ENCODE measurements at places on chromosomes 7 and 10.

DNA sequence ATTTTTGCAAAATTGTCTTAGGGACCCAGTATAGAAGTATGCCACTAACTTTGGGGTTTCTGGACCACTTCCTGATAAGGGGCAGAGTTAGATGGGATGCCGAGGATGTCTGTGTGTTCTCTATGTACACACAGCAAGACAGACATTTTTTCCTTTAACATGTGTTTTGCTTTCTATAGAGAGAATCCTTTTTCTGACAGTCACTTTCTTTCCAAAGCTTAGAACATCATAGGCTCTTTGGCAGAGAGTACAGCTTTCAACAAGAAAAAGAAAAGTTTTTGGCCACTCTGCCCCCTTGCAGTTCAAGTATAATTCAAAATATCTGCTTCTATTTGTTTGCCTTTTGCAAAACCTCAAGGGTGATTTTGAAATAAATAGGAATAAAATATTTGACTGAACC, 44.1 kb downstream of the PAPSS2 start:
- DNase-seq = no peak

DNA sequence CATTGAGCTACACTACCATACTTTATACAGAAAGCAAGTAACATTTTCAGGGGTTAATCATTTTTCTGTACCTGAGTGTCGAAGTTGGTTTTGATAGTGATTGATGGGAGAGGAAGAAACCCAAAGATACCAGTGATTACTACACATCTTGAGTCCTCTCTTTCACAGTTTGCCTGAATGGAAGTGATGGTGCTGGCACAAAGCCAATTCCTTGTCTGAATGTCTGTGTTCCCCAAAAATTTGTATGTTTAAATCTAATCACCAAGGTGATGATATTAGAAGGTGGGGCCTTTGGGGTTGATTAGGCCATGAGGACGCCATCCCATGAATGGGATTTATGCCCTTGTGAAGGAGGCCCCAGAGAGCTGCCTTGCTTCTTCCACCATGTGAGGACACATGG, 696.9 kb upstream of the ANKRD30A start:
- no peak for DNase-seq

- DNase-seq = no peak
Observed at GRCh38 chr10:122839505-122839904, 6.2 kb downstream of the CUZD1 start.

GRCh38 chr7:89336121-89336520, 540.6 kb upstream of the TEX47 start:
- DNase-seq = no peak

DNA sequence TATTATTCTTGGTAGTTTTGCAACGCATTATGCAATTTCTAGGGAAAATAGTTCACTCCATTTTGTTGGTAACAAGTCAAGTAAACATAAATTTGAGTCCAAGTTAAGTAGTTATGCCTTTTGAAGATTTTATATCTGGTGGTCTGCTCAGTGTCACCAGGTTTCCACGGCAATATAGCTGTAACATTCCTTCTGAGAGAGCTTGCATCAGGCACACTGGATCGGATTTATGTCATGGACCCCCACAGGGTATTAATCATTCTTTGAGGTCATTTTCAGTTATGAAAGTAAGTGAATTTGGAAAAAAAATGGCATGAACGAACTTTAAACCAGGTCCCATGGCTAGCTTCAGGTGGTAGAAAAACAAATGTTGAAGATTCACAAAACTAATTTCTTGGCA, 136.3 kb downstream of the POLR1F start:
- DNase-seq = no peak

DNA sequence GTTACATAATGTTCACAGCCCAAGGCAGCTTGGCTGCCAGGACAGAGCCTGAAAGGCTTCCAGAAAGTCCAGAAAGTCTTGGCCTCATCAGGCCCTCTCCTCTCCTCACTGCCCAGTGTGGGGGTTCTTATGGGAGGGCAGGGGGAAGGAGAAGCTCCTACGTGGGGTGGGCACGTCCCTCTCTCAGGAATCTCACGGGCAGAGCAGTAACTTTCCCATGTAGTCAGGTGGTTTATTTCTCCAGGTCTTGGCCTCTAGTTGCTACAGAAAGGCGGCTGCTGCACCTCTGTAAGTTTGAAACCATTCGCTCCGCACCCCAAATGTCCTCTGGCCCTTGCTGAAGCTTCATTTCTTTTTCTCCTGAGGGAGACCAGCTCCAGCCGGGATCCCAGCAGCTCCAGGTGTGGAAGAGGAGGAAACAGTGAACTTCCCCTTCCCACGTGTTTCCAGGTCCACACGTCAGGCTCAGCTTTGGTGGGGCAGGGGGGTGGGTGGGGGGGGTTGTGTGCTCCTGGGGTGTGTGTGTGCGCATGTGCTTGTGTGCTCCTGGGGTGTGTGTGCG, 320.3 kb downstream of the WDR37 start:
- no peak for DNase-seq

GRCh38 chr10:15245530-15245929, 77.0 kb upstream of the NMT2 start:
- no peak for DNase-seq

DNA sequence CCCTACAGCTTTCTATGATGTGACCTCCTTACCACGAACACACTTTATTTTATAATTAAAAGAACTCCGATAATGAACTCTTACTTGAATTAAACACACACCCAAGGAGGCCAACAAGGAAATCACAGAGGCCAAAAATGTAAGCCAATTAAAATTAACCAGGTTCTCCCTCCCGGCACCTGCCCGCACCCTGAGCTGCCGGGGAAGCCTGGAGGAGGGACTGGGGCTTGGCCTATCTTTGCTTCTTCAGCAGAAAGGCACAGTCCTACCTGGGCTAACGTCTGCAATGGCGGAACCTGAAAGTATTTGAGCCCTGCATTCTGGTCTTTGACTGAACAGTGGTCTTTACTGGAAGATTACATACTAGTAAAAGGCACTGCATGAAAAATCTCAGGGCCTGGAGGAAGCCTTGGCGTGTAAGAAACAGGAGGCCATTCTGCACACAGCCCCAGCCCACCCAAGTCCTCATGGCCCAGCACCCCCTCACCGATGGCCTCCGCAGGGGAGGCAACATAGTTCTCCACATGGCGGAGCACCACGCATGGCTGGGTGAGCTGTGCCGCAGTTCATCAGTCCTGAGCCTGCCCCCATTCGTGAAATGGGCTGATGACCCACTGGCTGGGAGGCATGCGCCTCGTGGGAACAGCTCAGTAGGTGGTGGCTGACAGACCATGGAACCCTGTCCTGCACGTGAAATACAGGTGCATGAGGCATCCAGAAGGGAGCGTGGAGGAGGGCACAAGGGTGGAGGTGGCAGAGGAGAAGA, 173.8 kb downstream of the PARD3 start:
- DNase-seq = no peak

GRCh38 chr7:7911369-7912123, 57.0 kb upstream of the GLCCI1 start:
- DNase-seq = peak; percentile 10

GRCh38 chr7:130904792-130905191, 170.8 kb upstream of the KLF14 start:
- no peak for DNase-seq

- no peak for DNase-seq
Observed at GRCh38 chr10:84177541-84178141, 4.0 kb downstream of the GPR15LG start.

DNA sequence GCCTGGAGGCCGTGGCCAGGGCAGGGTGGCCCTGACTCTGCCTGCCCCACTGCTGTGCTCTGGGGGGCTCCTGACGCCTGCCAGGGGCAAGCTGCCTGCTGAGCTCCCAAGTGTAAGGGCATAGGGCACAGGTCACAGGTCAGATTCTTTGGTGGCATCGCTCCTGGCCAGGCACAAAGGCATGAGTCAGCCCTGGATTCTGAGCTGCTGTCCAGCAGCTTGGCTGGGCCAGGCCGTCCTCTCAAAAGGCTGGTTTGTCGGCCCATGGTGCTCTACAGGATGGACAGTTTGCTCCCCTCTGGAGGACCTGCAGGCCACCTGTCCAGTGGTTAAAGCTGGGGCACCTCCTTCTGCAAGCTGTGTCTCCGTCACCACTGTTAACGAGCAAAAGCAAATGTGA, 2.9 kb downstream of the ADGRA1 start:
- no peak for DNase-seq

DNA sequence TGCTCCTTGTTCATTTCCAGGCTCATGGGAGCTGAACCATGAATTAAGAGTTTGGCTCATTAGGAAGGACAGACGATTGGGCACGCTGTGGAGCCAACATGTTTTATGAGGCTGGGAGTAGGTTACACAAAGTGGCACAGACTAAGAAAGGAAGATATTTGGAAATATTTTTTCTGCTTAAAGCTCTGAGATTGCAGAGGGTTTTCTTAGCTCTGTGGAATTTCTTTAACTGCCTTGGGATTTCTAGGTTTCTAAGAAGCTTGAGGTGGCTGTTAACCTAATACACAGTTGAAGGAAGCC, 344.6 kb downstream of the RNLS start:
- DNase-seq = no peak

GRCh38 chr10:86888585-86889381, 68.6 kb downstream of the MMRN2 start:
- peak; percentile 35 for DNase-seq

DNA sequence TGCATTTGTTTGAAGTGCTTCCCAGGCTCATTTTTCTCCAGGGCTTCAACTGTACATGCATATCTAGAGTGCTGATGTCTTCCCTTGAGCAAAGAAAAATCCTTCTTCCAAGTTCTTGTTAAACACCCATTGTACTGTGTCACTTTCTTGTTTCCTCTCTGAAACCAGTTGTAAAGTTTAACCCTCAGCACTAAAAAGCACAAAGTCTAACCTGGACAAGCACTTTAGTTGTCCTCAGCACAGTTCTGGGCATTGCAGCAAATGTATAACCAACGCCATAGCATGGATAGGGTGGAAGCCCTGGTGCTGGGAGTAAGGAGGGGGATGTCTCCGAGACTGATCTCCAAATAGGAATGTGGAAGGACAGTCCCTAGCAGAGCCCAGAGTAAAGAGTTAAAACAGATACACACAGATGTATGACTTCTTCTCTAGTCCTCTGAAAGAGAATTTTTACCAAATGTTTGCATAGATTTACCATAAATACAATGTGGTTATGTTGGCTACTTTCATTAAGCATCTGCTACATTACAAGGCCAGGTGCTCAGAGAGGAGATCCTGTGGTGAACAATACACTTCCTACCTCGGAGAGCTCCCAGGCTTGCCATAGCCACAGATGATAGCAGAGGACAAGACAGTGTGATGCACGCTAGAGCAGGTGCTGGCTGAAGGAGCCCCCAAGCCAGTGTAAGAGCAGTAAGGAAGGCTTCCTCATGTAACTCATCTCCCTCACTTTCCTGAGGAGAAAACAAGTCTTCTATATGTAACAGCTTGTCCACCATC, 57.0 kb downstream of the DNAJC12 start:
- DNase-seq = no peak

- DNase-seq = no peak
Observed at GRCh38 chr10:94102436-94102835, 108.7 kb downstream of the PLCE1 start.

GRCh38 chr7:8018961-8019360, 50.4 kb downstream of the GLCCI1 start:
- no peak for DNase-seq

- peak; percentile 38 for DNase-seq
Observed at GRCh38 chr7:105429746-105430612, 41.3 kb upstream of the SRPK2 start.

- no peak for DNase-seq
Observed at GRCh38 chr10:35532141-35532540, 73.0 kb upstream of the GJD4 start.

DNA sequence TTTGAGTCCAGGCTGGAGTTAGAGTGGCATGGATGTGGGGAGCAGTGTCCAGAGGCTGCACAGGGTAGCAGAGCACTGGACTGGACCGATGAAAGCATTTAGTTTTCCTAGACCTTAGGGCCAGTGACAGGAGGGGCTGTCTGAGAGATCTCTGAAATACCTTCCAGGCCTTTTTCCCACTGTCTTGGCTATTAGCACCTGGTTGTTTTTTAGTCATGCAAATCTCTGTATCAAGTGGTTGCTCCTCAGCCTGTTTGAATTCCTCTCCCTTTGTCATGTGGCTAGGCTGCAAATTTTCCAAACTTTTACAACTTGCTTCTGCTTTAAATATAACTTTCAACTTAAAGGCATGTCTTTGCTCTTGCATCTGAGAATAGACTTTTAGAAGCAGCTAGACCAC, 504.3 kb upstream of the VSTM2A start:
- no peak for DNase-seq

DNA sequence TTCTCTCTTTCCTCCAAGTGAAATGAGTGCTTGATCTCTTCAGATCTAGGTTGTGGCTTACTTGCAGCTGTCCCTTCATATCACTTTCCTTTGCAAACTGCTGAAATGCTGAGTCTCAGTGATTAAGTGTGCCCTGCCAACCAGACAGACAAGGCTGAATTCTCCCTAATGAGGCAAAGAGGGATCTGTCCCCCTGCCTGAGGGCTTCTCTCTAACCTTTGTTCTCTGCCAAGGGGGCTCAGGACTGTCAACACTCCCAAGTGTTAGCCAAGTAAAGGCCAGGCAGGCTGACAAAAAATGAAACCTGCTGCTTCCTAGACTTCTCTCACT, at the start of gene MSS51:
Gene MSS51, minus strand, starts transcription at position 24 of the 330 bp plus-strand sequence. CDS start 5,277 bp downstream, outside the sequence.
- DNase-seq = no peak

DNA sequence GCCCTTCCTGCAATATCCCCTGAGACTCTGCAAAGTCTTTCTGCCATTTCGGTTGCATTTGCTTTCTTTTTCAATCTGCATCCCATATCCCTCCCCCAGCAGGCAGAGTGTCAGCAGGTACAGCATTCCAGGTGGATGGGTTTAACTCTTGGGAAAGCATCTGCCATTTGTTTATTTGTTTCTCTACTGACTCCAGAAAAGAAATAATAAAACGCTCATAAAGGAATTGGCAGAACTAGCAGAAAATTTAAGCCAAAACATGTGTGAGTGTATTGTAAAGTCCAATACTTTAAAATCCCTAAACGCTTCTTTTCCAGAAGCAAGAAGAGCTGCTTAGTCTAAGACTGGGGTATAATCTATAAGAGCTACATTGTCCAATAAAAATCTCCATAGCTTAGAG, 393.8 kb downstream of the TNS3 start:
- no peak for DNase-seq

DNA sequence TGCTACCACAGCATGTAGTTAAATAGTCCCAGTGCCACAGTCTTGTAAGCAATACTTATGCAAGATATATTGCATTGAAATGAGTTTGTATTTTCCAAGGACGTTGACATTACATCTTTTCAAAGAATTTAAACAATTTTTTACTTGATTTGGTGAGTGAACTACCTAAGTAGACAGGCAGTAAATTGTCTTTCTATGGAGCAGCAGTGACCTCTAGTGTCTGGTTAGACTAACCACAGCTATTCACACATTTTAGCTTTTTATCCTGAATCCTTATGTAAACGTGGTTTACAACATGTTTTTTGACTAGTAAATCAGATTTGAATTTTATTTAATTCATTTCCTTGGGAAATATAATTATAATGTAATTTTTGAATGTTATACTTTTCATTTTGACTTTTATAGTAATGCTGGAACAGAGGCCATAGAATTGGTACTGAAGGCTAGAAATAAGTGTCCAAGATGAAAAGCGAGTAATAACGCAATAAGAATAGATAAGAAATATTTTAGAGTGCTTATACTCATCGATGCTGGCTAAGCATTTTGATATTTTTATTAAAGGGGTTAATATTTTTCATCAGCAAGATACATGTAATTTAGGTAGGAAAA, 5.6 kb downstream of the LRRTM3 start:
- DNase-seq = peak; percentile 36
